ENCODE measurements at places on chromosomes 7 and 10.

DNA sequence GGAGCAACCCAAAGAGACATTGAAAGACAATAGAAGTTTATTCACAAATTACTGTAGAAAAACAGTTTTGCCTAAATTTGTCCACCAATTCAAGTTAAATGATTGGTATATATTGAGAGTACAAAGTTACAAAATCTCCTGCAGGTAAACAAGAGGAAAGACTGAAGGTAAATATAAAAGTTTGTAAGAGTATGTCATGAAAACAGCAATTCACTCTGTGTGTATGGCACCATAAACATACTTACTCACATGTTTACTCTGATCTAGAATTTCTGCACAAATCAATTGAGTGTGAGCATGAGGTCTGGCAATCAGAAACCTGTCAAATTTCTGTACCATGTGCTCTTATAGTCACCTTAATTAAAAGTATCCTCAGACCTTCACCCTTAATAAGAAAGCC, 800.9 kb upstream of the MBL2 start:
- no peak for DNase-seq

- DNase-seq: no peak
These were observed at the start of gene HPSE2 for GRCh38 chr10:99235658-99236626. HPSE2 (minus strand) TSS chr10:99235852.

DNA sequence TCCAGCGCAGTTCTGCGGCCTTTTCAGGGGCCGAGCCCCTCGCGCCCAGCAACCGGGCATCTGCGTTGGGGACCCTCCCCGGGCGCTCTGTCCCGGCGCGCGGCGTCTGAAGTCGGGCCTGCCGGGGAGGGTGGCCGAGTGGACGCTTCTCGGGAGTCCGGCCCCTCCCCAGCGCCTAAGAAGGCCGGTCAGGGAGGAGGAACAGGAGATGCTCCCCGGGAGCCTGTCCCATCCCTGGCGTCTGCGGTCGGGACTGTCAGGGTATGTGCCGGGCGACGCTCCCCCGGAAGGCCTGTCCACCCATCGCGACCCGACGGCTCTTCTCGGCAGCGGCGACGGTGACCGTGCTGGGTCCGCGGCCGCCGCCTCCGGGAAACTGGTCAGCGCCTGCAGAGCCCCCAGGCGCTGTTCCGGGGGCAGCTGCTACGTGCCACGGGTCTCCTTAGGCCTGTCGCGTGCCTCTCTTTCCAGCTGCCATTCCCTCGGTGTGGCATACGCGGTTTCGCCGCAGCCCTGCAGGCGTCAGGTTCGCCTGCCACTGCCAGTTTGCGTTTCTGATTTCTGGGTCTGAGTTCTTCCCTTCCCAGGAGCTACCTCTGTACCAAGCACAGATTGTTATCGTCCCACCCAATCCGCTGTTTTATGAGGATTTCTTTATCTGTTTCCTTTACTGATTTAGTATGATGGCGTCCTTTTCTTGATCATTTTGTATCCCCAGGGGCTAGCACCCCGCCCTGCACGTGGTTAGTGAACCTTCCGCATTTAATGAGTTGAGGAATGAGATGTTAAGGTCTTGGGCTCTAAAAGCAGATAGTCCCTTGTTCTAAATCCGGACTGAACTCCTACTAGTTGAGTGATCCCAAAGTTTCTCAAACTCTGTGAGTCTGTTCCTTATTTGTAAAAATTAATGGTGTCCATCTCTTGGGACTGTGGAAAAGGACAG, 782 bp downstream of the IFIT5 start:
- peak; percentile 36 for DNase-seq

DNA sequence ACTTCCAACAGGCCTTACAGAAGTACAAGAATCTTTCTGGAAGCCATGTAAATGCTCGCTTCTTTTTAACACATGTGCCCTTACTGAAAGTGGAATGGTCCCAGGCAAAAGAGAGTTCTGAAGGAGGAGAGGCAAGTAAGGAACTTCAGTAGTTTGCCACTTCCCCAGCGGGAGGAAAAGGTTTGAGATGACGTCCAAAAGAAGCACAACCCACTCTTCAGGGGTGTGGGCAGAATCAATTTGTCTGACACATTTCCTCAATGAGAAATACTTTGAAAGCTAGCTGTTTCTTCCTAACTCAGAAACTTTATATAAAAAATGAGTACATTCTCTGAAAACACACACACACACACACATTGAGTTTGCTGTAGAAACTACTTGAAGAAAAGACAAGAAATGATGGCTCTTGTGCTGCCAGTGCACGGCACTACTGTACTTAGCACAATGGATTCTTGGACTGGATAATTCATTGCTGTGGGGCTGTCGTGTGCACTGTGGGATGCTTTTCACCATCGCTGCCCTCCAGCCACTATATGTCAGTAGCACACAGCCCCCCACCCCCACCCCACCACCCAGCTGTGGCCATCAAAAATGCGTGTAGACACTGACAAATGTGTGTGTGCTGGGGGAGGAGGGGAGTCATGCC, 183.0 kb downstream of the SRPK2 start:
- DNase-seq: no peak

GRCh38 chr7:34904987-34905386, 132.3 kb downstream of the DPY19L1 start:
- DNase-seq: no peak

DNA sequence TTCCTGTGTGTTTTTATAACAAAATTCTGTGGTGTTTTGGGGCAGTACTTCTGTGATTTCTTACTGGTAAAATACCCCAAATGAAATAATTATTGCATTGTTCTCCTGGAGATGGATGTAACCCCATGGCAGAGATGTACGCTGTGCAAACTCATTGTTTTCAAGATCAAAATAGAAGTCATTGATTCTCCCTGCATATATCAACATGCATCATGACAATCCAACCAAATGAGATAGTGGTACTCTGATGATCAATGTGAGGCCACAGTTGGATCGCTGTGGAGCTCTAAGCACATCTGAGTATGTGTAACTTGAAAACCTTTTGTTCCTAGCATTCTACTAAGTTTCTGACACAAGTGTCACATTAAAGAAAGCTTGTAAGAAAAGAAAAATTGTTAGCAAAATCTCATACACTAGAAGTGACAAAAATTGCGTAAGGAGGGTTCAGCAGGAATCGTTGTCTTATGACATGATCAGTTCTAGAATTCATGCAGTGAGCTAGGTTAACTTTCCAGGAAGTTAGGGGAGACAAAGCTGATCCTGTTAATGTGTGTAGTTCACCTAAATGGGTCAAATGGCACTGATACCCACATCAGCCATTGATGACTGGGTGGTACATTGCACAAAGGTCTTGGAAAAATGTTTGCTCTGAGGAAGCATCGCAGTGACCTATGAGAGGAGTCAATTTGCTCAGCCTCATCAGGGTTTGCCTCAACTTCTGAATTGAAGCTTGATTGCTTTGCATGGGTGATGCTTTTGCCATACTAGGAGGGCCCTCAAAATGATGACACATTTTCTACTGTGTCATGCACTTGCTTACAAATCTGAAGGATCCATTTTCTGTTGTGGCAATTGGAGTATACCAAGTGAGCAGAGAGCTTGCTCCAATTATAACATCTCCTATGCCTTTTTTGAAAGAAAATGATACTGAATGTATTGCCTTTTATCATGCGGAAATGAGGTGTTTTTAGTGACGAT, 145.1 kb downstream of the PLXDC2 start:
- no peak for DNase-seq

GRCh38 chr7:70634610-70635068, 497.3 kb upstream of the GALNT17 start:
- peak; percentile 62 for DNase-seq

GRCh38 chr10:71440506-71441035, 43.9 kb downstream of the CDH23 start:
- DNase-seq: no peak

DNA sequence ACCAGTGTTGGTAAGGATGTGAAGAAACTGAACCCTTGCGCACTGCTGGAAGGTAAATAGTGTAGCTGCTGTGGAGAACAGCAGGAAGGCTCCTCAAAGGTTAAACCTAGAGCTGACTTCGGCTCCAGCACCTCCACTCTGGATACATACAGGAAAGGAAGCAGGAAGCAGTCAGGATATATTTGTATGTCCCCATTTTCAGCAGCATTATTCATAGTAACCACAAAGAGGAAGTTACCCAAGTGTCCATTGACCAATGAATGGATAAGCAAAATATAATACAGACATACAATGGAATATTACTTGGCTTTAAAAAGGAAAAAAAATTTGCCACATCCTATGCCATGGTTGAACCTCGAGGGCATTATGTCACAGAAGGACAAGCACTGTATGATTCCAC, 15.0 kb downstream of the RET start:
- peak; percentile 13 for DNase-seq

GRCh38 chr7:116545411-116545993, 20.7 kb downstream of the CAV1 start:
- DNase-seq: no peak

- DNase-seq: no peak
These were observed 197.6 kb upstream of the STK17A start for GRCh38 chr7:43385309-43385680.

DNA sequence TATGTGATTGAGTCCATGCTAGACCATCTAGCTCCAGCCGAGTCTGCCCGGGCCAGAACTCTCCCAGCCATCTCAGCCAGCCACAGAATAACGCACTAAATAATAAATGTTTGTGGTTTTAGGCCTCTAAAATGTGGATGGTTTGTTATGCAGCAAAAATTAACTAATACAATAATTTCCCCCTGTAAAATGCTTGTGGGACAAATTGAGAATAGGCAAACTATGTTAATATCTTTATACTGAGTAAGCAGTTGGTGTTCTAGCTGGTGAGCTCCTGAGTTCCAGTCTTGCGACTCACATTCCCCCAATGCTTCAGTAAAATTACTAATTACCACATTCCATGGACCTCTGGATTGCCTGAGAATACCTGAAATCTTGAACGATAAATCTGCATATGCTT, 316.8 kb upstream of the NFE2L3 start:
- peak; percentile 54 for DNase-seq

- DNase-seq: peak; percentile 78
These were observed 13.9 kb downstream of the TRIM8 start for GRCh38 chr10:102657984-102658724.

DNA sequence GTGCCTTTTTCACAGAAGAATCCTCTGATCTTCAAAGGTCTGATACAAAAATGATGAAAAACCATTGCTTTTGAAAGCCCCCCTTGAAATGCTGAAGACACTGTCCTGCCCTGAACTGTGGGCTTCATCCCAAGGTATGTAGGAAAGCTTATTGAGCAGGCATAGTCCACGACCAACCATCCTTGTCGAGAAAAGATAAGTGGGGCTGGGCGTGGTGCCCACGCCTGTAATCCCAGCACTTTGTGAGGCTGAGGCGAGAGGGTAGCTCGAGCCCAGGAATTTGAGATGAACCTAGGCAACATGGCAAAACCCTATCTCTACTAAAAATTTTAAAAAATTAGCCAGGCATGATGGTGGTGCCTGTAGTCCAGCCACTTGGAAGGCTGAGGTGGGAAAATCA, 25.6 kb downstream of the TACR2 start:
- no peak for DNase-seq

DNA sequence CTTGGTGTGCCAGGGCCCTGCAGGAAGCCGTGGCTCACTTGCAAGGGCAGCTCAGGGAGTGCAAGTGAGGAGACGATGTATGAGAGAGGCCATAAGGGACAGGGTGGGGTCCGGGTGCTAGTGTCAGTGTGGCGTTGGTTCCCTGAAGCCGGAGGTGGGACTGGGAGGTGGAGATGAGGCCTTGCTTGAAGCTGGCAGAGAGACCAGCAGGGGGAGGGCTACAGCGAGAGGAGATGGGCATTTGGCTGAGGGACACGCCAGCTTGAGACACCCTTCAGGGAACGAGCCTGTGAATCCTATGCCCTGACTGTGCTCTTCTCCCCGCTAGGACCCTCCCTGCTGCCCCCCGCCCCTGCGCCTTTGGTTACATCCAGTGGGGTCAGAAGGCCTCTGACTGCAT, 529.1 kb downstream of the TCERG1L start:
- DNase-seq: no peak

GRCh38 chr7:23298141-23298881, 828 bp upstream of the MALSU1 start:
- DNase-seq: peak; percentile 80

DNA sequence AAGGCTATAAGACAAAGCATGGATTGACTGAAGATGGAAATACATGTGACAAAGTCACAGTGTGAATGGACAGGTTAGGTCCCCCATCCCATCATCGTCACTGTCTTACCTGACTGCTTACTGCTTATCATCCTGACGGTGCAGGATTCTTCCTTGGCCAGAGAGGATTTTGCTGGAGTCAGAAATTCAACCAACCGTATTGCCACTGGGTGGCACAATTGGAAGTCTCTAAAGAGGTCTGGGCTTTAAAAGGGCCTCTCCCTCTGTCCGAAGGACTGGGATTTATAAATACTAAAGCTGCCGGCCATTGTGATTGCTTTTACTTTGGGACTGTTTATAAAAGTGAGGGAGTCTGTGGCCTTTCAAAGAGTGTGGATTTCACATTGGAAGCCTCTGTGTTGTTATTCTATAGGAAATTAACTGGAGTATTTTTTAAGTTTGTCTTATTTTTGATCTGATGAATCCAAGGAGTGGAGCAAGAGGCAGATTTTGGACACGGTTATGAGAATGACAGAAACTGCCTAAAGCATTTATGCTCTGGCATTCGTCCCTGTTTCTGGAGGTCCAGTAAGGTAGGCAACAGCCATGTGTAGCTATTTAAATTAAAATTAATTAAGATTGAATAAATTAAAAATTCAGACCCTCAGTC, 113.3 kb upstream of the CREB5 start:
- DNase-seq: peak; percentile 60

DNA sequence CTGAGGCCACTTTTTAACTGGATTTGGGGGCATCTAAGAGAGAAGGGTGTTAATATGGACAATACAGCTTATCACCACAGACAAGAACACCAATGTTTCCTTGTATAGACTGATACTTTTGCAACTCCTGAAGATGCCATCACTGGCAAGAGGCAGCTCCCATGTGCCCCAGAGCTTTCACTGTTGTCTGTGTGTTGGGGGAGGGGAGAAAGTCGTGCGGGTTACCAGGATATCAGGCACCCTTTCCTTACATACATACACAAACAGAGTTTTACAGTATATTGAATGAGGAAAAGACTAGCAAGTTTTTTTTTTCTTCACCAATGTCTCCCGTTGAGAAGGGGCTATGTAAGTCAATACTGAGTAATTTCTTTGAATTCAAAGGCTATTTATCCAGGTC, 4.1 kb upstream of the DLX6 start:
- DNase-seq: no peak

GRCh38 chr7:122014697-122015096, 129.4 kb downstream of the AASS start:
- DNase-seq: no peak

GRCh38 chr7:35522697-35523096, 172.2 kb downstream of the HERPUD2 start:
- DNase-seq: no peak

- no peak for DNase-seq
These were observed 89.3 kb downstream of the MYL10 start for GRCh38 chr7:101539784-101540183.
